ENCODE measurements at places on chromosomes 12 and 14.

DNA sequence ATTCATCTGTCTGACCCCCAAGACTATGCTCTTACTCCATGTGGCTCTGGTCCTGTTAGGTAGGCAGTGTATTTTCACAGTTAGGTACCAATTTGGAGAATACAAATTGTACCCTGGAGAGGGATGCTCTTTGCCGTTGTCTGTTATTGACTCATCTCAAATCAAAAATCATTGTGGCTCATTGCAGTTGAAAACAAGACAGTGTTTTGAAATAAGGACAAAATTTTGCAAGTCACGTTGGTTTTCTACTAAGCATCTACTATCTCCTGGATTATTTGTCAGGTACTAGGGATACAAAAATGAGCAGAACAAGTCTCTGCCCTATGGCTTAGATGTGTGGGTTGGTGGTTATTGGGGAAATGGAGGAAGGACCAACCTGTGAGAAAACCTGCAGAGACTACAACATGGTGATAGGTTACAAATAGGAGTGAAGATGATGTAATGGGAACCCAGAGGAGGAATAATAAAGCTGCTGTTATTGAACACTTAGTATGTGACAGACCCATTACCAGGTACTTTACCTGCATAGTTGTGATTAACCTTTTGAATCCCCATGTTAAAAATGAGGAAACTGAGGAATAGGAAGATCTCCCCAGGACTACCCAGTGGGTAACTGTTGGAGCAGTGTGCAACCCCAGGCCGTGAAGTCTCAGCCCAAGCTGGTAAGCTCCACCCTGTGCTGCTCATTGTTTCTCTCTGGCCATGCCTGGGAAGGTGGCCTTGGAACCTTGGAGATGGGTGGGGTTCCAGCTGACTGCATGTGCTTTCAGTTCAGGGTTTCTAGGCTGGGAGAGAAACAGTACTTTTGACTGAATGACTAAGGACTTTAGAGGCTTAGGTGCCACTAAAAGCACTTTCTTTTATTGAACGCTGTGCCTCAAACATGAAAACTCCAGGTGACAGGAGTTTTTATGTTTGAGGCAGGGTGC, 72.9 kb upstream of the SRSF5 start:
- peak; percentile 32 for DNase-seq

DNA sequence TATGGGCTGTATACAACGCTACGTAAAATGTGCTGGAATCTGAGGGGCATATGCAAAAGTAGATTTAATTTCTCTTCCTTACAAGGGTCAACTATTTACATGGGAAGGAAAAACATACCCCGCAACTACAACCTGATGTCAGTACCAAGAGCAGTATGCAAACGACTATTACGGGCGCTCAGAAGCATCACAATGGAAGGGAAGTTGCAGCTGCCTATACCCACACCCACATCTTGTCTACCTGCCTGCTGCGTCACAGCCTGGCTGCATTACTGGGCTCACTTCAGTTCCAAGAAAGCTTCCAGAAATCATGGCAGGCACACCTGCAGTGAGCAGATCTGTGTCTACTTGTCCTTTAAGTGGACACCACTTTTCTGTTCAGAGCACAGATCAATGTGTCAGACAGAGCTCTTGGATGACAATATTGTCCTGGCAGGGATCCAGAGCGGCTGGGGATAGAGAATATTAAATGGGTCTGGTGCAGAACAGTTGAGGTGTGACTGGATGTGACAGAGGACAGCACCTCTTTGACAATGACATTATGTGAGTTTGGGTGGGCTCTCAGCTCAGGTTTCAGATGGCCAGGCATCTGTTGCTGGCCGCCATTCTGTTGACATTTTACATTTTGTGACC, 41.5 kb upstream of the GNG2 start:
- no peak for DNase-seq

DNA sequence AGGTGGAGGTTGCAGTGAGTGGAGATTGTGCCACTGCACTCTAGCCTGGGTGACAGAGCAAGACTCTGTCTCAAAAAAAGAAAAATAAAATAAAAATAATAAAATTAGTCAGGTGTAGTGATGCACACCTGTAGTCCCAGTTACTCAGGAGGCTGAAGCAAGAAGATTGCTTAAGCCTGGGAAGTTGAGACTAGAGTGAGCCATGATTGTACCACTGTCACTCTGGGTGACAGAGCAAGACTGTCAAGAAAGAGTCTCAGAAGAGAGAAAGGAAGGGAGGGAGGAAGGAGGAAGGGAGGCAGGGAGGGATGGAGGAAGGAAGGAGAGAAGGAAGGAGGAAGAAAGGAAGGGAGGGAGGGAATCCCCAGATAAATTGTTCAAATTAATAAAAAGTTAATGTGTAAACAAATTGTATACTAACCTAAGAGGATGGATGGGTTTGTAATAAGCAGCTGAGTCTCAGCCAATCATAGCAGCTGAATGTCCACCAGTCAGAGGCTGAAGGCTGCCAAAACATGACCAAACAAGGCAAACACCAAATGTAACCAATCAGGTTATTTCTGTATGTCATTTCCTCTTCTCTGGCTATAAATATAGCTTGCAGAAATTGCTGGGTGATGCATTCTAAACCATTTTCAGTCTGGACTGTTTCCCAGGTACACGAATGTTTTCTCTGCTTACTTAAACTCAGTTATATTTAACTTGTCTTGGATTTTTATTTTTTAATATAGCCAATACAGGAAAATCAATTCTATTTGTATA, 6.1 kb upstream of the CDCA4 start:
- peak; percentile 41 for DNase-seq

DNA sequence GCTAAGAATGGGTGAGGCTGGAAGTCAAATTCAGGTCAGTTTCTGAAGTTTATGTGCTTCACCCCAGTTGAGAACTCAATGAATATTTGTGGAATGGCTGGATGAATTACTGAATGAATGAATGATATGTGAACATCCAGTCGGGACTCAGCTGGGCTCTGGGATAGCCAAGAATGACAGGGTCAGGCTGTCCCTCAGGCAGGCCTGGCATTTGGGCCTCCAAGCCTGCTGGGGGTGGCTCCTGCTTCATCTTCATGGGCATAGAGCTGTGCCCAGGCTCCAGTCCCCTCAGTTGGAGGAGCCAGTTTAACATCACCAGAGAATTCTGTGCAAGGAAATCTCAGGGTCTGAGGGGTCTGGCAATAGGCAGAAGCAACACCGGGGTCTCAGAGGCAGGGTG, 185.8 kb downstream of the PHETA1 start:
- no peak for DNase-seq

DNA sequence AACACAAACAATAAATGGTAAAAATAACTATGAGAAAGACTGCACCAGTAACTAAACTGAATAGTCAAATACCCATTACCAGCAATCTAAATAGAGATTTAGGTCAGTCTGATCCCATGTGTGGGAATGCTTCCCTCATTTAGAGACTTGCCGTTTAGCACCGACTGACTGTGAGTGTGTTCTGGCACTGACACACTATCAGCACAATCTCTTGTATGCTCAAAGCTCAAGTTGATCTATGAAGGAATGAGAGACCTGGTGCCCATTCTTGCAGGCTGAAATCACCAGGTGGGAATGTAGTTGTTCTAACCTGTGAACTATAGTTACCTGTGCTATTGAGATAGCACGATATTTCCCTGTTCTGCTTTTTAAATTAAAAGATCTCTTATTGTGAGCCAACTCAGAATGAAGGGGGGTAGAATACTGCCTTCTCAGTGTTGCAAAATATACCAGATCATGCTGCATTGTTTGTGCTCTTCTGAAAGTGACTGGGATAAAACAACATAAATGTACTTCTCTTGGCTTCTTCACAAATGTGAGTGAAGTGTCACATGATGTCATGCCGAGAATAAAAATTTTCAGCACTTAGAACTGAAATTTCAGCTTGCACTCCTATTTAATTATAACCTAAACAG, 99.6 kb downstream of the LIN7A start:
- no peak for DNase-seq

GRCh38 chr14:77926942-77927341, 127.0 kb downstream of the ADCK1 start:
- DNase-seq: no peak

GRCh38 chr12:88737838-88738472, 157.7 kb upstream of the KITLG start:
- no peak for DNase-seq

DNA sequence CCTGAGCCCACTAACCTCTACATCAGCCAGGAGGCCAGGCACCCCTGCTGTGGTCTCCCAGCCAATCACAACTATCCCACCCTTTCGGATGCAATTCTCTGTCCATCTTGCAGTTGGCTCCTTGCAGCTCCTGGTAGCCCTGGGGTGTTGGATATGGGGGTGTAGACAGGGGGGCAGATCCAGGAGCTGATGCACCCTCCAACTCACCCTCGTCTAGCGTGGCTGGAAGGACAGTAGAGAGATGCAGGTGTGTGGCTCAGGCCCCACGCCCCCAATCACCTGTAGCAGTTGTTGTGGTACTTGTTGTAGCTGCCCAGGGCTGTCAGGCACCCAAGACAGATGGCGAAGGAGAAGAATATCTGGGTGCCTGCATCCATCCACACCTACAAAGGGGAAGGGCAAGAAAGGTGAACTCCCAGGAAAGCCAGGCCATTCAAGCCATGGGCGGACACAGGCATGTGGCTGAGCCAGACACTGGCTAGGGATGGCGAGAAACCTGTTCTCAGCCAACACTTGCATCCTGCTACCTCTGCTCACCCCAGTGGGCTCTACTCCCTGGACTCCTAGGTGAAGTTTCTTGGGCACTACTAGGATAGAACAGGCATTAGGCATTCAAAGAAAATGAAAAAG, 13.4 kb upstream of the SLC6A12 start:
- DNase-seq: no peak
